Stimulated activated CD8-positive, alpha-beta memory T cell treated with anti-CD3 and anti-CD28 coated beads, Interleukin-2, amount 100 ng/mL, for 1 hour (primary cell): ENCODE measurements at places on chromosomes 3 and 15.

GRCh38 chr3:88725440-88726165, 381.8 kb upstream of the EPHA3 start:
- no peak for DNase-seq

- no peak for DNase-seq
Measured at GRCh38 chr3:50241163-50241562, 5.2 kb downstream of the GNAI2 start.

DNA sequence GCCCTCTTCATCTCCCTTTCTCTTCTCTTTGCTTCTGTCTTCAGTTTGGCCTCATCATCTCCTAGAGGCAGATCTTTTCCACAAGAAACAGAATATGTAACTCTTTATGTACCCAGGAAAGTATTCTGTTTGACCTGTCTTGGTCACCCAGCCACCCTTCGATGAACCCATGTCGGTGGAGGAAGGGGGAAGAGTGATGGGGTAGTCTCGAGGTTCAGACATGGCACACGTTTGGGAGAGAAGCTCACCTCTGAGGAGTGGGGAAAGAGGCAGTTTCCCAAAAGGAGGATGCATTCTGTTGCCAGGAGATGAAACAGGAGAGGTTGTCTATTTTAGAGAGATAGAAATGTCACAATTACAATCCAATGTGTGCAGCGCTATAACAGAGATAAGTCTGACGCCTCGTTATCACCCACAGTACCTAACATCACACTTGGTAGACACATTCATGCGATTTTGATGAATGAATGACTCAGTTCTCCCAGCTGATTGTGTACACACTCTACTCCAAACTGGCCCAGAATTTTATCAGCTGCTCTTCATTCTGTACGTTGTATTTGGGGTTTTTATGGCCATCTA, 722 bp upstream of the CCDC50 start:
- DNase-seq: no peak

DNA sequence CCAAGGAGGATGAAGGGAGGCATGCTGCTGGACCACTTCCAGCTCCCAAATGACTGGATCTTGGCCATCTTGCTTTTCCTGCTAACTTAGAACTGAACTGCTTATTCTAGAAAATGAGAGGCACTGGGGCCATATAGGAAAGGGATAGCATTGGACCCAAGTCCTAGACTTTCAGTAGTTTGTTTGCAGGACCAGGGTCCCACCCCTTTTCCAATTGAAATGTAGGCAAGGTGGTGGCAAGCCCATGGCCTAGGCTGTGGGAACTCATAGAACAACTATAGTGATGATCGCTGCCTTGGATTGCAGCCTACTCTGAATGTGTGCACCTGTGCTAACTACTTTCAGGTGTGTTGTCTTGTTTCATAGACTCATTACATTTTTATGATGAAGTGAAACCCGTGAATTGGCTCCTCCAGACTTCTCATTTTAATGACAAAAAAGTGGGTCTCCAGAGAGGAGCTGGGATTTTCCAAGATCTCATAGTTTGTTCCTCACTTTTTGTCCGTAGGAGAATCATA, 50.3 kb downstream of the TGFBR2 start:
- DNase-seq: no peak

DNA sequence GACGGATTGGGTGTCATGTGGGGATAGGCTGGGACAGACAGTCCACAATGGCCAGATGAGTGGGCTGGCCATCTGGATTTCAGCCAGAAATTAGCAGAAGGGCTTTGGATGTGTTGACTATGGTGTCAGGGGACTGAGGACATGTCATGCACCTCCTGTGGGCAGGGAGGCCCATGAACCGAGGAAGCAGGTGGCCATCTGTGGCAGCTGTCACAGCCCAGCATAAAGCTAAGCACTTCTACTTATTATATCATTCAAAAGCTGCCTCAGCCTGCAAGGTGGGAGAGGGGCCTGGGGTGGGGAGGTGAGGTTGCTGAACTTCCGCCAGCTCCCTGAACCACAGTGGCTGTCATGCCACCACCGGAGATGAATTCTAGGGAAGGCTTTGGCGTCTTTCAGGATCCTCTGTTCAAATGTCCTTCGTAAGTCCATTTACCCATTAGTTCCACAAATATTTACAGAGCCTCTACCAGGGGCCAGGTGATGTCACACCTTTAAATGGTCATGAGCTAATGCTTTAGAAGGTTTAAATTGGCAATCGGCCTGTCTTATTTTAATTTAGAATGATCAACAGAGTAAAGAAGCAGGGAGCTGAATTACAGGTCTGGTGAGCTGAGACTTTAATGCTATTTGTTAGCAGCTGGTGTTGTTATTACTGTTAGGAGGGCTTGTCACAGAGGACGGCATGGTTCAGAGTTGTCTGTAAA, 23.6 kb upstream of the CAV3 start:
- DNase-seq: no peak

DNA sequence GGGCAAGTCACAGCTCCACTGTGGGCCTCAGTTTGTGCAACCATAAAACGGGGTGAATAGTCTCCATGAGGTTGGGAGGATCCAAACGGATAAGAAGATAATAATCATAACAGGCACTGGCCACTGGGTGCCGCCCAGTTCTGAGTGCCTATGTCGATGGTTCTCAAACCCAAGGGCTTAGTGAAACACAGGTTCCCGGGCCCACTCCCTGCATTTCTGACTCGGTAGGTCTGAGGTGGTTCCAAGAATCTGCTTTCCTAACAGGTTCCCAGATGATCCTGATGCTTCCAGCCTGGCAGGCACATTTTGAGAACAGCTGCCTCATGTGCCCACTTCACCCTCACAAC, 21.2 kb downstream of the ALS2CL start:
- DNase-seq: no peak

- no peak for DNase-seq
Measured at GRCh38 chr3:59914251-59914650, 864.4 kb upstream of the CFAP20DC start.

- no peak for DNase-seq
Measured at GRCh38 chr15:96307856-96308394, 22.6 kb upstream of the NR2F2 start.

- DNase-seq: no peak
Measured at GRCh38 chr3:17686613-17687012, 55.8 kb downstream of the TBC1D5 start.

GRCh38 chr3:30719536-30719935, 113.1 kb downstream of the TGFBR2 start:
- no peak for DNase-seq

DNA sequence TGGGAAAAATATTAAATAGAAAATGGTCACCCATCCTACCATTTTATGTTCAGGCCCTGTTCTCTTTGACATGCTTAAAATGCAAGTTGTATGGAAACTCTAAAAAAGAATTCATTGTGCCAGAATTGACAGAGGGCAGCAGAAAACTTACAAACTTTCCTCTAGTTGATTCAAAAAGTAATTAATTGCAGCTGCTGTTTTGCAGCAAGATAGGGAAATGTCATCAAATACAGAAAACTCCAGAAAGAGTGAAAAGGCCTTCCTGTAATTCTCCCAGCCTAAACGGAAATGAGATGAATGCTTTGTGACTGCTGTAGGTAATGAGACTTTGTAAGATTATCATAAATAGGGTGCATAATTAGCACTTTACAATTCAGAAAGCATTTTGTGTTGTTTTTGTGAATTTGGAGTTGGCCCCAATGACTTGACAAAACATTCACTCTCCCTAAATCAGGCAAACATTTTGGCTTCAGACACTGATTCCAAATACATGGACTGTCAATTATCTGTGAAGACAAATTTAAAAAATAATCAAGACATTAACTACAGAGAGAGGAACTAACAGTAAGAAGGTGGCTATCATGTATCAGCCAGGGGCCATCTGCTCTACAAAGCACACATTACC, 861.8 kb downstream of the SQOR start:
- DNase-seq: no peak

- no peak for DNase-seq
Measured at GRCh38 chr3:150104564-150104963, 133.9 kb upstream of the PFN2 start.

DNA sequence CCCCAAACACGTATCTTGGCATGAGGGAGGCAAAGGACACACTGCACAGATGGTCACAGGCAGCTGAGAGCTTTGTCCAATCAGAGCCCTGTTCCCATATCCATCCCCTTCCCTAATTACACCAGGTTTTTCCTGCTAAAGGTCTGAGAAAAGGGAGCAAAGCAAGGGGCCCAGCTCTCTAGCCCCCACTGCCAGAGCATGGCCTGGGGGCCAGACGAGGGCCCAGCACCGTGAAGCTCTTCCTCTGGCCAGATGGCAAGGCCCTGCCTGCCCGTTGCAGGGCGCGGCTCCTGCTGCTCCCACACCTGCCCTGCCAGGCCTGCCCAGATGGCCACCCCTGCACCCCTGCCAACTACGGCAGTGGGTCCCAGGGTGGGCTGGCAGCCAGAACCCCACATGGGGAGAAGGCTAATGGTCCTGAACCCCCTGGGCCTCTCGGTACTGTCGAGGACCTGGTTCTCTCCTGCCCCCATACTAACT, 3.2 kb downstream of the SHF start:
- no peak for DNase-seq

GRCh38 chr3:109132801-109133473, 3.6 kb upstream of the C3orf85 start:
- DNase-seq: no peak

GRCh38 chr3:6612034-6612616, 248.8 kb upstream of the GRM7 start:
- no peak for DNase-seq

GRCh38 chr3:128098234-128098633, 25.4 kb downstream of the RUVBL1 start:
- no peak for DNase-seq

DNA sequence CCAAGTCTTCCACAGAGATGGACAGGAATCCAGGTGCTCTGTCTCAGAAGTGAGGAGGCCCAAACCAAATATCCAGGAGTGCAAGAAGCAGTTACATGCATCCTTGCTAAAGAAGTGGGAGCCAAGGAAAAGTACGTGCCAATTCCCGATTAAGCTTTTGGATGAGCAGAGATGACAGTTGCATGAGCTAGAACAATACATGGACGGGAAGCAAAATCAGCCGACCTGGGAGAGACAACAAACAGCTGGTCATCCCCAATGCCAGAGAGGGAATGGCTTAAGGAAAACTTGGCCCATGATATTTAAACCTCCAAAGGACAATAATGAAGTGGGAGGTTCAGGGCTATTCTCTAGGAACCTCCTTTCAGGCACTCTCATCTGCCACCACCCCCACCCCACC, 86.0 kb upstream of the ABHD17C start:
- no peak for DNase-seq

- DNase-seq: no peak
Measured at GRCh38 chr3:99648101-99648500, 9.7 kb downstream of the COL8A1 start.

- DNase-seq: no peak
Measured at GRCh38 chr3:10558736-10559135, 53.4 kb upstream of the ATP2B2 start.

DNA sequence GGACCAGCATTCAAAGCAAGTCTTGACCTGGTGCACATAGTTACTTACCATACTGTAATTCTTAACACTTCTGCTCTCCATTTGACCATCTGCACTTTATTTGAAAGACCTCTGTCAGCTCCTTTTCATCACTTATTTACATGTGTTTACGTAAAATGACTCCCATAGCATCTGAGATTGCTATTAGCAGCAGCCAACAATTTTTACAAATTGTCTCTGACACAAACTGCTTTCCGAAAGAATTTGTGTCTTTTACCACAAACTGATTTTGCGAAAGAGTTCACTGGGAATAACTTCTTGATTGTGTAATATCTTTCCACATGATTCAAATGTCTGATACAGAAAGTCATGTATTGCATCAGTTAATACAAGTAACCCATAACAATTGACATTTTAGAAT, 144.1 kb upstream of the PEX5L start:
- no peak for DNase-seq

DNA sequence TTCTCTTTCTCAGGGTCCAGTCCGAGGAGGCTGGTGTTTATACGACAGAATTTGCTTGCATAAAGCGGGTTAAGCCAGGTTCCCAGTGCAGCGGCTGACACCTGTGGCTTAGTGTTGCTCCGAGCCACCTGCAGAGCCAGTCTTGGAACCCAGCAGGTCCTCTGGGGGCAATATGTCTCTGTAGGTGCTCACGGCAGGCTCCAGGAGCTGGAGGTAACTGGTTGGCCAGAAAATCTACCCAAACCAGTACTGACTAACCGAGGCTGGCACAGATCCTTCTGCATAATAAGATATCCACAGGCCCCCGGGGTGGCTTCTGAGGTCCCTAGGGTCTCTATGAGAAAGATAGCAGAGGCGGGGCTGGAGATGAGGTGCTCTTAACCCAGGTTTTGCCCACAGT, 3.2 kb downstream of the MGLL start:
- DNase-seq: no peak
